ENCODE measurements at places on chromosomes 4 and X.
A peak's percentile ranks its signal among the peaks of the same experiment; 100 is the strongest.

GRCh38 chr4:178480105-178480504, 1037.9 kb upstream of the AGA start:
- no peak for DNase-seq

DNA sequence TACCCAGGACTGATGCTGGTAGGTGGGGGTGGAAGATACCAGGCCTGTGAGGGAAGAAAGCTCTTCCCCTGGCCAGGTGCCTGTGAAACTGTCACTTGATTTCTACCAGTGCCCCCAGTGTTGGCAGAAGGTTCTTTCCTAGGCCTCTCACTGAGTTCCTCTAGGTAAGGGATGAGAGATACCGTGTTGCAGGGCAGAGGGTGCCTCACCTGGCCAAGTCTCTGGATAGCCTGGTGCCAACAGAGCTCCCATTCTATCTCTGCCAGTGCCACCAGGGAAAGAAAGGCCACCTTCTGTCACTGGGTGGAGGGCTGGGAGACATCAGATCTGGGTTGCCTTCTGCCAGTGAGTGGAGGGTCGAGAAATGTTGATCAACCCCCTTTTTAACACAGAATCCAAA, 94.1 kb downstream of the RTL5 start:
- no peak for DNase-seq

DNA sequence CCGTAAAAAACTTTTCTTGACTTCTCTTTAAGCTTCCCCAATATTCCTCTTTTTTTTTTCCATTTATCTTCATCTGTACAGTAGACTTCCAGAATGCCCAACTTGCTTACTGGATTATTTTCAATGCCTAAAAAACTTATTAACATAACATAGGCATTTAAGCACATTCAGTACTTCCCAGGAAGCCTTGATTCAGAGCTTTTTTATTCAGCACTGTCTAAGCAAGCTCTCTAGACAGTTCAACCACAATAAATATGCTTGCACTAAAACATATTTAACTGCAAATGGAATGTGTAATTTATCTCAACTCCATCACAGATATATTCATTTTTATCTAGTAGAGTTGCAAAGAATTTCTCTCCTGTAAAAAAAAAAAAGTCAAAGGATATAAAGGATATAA, 997.8 kb downstream of the ARAP2 start:
- no peak for DNase-seq

DNA sequence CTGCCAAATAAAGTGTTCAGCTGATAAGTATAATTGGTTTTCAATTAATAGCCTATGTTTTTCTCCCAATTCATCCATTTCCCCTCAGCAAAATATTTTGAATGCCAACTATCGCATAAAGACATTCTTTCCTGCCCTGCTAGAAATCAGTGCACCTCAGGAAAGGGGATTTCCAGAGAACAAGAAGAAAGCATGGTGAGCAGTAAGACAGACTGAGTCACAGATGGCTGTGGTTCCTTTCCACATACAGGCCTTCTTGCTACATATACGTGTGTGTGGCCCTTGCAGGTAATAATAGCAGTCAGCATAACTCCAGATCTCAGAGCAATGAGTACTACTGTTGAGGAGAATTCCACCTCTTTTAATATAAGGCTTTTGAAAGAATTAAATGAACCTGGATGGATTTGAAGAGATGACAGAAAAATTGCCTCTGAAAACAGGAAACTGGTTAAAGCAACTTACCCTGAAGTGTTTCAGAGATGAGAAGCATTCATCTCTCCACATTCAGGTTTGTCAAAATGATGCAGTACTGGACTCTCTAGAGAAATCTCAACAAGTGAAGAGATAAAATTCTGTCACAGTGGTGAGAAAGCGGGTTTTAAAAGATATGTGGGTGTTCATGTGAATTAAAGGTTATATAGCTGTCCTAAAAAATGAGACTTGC, 13.6 kb downstream of the GASK1B start:
- no peak for DNase-seq

- DNase-seq, result no peak
Measured at GRCh38 chr4:163440040-163440439, 33.5 kb downstream of the TKTL2 start.

DNA sequence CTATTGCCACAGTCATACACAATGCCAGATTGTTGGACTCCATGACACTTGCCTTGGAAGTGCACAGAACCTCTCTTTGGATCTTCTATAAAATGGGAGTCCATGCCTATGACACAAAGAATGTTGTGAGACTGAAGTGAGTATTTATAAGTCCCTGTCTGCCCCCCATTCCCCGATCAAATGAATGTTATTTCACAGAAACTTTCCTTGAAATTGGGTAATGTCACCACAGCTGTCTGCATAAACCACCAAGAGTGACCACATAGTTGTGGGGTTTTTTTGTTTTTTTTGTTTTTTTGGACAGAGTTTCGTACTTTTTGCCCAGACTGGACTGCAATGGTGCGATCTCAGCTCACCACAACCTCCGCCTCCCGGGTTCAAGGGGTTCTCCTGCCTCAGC, 27.1 kb upstream of the REST start:
- no peak for DNase-seq

DNA sequence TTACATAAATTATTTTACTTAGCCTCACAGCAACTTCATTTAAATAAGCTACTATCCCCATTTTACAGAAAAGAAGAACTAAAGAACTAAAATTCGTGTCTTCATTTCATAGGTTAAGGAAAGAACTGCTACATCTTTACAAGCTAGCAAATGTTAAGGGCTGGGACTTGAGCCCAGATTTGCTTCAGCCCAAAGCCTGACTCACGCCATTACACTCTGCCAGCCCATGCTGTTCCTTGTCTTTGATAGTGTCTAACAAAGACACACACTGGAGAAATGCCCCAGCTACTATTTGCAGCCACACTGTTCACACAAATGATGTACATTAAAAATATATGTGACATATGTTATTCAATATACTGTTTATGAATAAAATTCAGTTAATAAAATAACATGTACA, 29.0 kb upstream of the ERVMER34-1 start:
- DNase-seq, result no peak

DNA sequence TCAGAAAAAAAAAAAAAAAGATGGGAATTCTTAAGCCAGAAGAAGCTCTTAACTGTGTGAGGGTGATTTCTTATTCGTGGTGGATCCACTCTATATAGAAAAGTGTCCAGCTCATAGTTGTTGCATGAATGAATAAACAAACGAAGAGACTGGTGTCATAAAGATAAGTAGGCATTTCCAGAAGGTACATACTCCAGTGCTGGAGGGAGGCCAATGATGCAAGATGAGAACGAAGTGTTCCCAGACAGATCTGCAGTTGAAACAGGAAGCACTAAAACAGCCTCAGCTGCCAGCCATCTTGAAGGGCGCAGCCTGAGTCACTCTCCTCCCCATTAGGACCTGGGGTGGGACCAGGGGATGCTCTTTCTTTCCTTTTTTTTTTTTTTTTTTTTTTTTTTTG, 47.4 kb upstream of the HOPX start:
- peak; percentile 94 for DNase-seq

DNA sequence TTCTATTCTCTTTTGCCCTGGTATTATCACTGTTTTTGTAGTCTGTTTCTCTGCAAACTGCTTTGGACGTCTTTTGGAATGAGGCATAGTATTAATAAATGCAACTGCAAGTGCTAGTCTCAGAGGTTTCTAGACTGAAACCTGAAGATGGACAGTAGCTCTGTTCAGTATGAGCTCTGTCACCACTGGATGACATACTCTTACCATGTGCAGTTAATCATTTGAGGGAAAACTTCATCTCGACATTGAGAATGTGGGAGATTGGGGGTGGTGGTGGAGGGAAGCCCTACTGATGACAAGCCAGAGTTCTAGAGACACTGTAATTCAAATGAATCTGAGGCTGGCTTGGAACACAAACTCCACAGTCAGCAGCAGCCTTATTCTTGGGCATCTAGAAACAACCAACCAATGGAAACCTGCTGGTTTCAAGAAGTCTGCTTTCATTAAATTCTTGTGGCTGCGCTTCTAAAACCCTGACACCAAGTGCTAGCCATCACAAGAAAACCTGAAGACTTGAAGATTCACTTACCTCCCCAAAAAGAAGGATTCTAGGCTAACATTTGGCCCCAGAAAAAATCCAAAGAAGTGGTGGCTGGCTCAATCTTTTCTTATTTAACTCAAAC, 161.7 kb downstream of the RASL11B start:
- DNase-seq, result no peak

- no peak for DNase-seq
Measured at GRCh38 chr4:153825691-153826090, 36.8 kb upstream of the SFRP2 start.

- no peak for DNase-seq
Measured at GRCh38 chr4:126756050-126756829, 876.5 kb upstream of the INTU start.

GRCh38 chr4:161869511-161869910, 294.3 kb downstream of the FSTL5 start:
- DNase-seq, result no peak

DNA sequence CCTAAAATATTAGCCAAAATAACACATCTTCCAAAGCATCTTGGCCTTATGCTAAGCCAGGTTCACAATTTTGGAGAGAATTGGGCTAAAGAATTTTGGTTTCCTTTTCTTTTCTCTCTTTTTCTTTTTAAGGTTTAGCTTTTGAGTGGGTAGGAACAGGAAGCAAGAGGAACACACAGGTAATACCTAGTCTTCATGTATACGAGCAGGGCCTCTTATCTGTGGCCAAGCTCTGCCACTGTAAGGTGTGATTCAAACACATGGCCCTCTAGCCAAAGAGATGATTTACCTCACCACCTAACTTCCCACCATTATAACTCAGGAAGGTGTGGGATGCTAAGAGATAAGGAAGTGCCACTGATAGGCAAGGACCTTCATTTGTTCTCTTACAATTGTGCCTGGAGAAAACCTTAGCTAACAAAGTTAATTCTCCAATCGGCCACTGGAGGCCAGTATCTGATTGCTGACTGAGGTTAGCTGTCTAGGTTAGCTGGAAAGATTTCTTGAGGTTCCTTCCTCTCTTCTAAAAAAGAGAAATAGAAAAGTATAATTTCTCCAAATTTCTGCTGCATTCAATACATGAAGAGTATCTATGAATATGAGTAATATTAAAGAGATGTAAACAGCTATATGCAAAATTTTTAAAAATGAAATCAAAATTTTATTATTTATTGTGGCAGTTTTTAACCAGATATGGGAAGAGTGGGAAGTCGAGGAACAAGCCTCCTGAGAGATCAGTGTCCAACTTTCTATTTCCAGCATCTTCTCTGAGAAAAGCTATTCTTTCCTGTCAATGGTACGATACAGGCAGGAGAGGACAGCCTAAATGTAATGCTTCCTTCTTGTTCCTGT, 30.1 kb upstream of the BBS7 start:
- DNase-seq, result peak; percentile 6

- no peak for DNase-seq
Measured at GRCh38 chr4:76989391-76990061, 40.0 kb downstream of the SEPTIN11 start.

- DNase-seq, result no peak
Measured at GRCh38 chrX:1717373-1717772, 102.5 kb downstream of the ASMT start.

DNA sequence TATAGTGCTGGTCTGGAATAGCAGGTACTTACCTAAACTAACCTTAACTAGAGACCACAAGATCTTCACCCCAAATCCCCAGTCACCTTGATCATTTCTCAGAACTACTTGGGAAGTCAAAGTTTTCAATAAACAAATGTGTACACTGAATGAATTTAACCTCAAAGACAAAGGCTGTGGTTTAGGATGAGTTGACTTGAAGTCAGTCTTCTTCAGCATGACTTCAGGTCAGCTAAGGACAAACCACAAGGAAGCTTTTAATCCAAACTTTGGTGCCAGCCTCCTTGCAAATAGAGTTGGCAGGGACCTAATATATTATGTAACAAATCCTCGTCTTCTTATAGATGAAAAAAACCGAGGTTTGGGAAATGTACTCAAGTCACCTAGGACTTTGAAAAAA, 21.2 kb upstream of the VCX2 start:
- DNase-seq, result no peak

DNA sequence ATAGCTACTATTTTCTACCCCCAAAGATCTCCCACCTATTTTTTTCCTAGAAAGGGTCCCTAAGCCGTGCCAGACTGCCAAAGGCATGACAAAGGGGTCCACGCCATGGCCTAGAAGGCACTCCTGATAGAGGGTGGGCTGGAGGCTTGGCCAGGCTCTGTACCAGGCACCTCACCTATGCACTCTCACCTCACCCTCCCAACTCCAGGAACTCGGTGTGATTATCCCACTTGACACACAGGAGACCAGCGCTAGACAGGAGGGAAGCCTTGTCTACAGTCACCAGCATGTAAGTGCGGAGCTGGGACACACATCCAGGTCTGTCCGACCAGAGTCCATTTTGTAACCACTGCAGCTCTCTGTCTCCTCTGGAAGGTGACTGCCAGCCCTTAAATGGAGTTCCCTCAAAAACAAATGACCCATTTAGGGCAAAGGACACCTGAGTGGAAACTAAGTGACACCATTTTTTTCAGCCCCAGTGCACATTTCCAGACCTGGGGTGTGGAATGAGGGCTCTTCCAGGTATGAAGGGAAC, 106.4 kb downstream of the RTL5 start:
- no peak for DNase-seq

GRCh38 chrX:74117962-74118902, 185.7 kb upstream of the ZCCHC13 start:
- no peak for DNase-seq

DNA sequence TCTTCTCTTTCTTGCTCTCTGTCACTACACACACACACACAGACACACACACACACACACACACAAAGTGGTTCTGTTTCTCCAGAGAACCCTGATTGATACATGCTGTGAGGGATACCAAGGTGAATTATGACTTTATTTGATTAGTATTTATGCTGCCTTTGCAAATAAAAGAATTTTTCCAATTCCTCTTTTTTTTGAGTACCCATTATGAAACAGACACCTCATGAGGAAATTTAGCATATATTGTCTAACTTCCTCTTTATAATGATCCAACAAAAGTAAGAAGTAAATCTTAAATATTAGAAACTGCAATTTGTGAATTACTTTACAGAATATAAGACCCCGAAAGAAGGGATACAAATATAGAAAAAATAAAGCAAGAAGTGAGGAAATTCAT, 14.3 kb upstream of the RAB28 start:
- DNase-seq, result no peak

- DNase-seq, result no peak
Measured at GRCh38 chr4:142535009-142535408, 311.1 kb downstream of the INPP4B start.

DNA sequence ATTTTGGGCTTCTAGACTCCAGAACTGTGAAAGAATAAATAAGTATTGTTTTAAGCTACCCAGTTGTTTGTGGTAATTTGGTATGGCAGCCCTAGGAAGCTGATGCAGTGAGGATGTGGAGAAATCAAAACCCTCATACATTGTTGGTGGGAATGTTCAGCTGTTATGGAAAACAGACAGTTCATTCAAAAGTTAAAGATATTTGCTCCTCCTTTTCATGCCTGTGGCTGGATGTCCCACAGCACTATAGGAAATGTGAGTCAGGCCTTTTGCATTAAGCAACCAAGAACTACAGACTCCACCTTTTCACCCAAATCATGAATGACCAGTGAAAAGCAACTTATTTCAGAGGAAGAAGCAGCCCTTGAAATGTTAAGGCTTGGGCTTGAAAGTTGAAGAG, 6.7 kb downstream of the BBS12 start:
- no peak for DNase-seq

Measured in NCI-H2029 (cell line).